Thymus (tissue), 14 donors: ENCODE measurements at places on chromosomes 5 and 9. TPM values are rescaled to one million over a fixed set of nuclear protein-coding genes. Genes with fewer than 3 reads are reported as not detected.
A peak's percentile ranks its signal among the peaks of the same experiment; 100 is the strongest.

Gene SLC25A48
- 0.05 TPM for total RNA-seq

Gene FAM78A
- 19.6 TPM for total RNA-seq

DNA sequence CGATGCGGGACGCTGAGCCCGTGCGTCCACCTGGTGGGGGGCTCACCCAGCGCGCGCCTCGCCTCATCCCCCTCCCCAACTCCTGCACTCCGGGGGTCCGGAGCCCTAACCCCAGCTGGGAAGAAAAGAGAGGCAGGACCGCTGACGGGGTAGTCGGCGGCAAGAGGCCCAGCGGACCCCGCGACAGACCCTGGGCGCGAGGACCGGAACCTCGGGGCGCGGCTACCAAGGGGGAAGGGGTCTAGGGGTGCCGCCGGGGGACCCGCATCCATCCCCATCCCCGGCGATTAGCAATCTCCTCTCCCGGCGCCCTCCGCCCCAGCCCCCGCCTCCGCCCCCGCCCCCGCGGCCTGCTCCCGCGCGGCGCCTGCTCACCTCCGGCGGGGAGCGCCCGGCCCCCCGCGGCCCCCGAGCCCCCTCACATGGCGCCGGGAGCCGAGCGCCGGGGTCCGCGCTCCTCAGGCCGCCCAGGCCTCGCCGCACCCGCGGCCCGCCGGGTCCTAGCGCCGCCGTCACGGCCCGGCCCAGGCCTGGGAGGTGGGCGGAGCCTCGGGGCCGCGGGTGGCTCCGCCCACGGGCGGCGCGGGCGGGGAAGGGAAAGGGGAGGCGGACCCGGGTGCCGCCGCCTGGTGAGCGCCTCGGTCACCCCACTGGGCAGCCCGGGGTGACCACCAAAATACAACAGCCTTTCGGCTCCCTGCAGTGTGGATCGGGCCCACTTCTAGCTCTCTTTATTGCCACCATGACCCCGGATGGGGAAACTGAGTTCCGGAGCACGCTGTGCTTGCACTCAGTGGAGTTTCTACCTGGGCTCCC, at the start of gene ST6GALNAC6:
Gene ST6GALNAC6 (minus strand): TSS at position 476 of the 816 bp plus-strand sequence. CDS start 1,622 bp downstream, outside the sequence.
- DNase-seq: no peak
- peaks cover 9% of the 10 kb centered on the region for H3K27me3 ChIP-seq
- H3K4me3 ChIP-seq: peak within 1 kb of the TSS; percentile 83

GRCh38 chr9:70668751-70669150, 254.3 kb upstream of the KLF9 start:
- no peak overlapping the region for H3K27ac ChIP-seq
- no peak for DNase-seq
- H3K4me3 ChIP-seq: no peak overlapping the region
- no peaks in the 10 kb centered on the region for H3K36me3 ChIP-seq
- no peaks in the 10 kb centered on the region for H3K4me1 ChIP-seq
- no peaks in the 10 kb centered on the region for H3K27me3 ChIP-seq
